ENCODE measurements at places on chromosomes 7 and 10.

GRCh38 chr7:158186864-158187693 lies 400.5 kb downstream of the PTPRN2 start:
- no peak overlapping the region for H3K27ac ChIP-seq
- no peak overlapping the region for H3K4me3 ChIP-seq
- no peak for DNase-seq
- H3K4me1 ChIP-seq: no peaks in the 10 kb centered on the region

DNA sequence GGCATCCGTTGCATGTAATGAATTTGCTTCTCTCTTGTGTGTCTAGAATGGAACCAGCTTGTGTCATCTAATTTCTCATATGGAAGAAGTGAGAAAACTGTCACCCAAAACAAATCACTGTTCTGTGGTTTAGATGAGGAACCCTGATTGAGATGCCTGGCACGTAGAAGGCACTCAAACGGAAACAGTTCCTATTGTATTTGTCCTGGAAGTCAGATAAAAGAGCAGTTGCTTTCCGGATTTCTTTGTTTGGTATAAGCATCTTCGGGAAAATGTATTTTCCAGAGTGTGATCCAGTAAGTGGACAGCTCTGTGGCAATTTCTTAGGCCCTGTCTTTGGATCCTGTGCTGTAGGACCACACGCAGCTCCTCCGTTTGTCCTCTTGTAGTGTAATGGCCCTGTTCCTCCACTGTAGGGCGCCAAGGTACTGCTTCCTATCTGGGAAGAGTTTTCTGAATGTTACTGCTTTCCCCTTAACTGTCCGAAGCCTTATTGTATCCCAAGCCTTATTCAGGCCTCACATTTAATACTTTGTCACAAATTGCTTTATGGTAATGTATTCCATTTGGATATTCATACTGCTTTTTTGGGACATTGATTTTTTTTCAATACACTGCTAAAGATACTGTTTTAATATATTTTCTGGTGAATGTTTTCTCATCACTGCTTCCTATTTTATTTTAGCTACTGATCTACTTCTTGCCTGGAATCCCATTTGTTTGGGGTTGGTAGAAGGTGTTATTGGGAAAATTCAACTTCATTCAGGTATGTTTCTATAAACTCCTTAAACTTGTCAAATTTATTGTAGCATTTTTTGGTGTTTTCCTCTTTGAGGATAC lies 24.8 kb downstream of the INPP5F start:
- no peak overlapping the region for H3K27ac ChIP-seq
- no peaks in the 10 kb centered on the region for H3K27me3 ChIP-seq
- peak; percentile 41 for DNase-seq
- no peak overlapping the region for H3K4me3 ChIP-seq
- no peaks in the 10 kb centered on the region for H3K36me3 ChIP-seq
- H3K4me1 ChIP-seq: no peaks in the 10 kb centered on the region

- no peaks in the 10 kb centered on the region for H3K27me3 ChIP-seq
- H3K36me3 ChIP-seq: no peaks in the 10 kb centered on the region
- peak overlapping the region; percentile 98 for H3K4me3 ChIP-seq
- peak overlapping the region; percentile 94 for H3K27ac ChIP-seq
- peaks cover 13% of the 10 kb centered on the region for H3K4me1 ChIP-seq
Observed at GRCh38 chr7:144834641-144835144, 1.2 kb downstream of the TPK1 start.

GRCh38 chr10:88385601-88386203 lies 197.4 kb downstream of the RNLS start:
- no peaks in the 10 kb centered on the region for H3K27me3 ChIP-seq
- H3K4me1 ChIP-seq: peaks cover 69% of the 10 kb centered on the region
- DNase-seq: peak; percentile 25

DNA sequence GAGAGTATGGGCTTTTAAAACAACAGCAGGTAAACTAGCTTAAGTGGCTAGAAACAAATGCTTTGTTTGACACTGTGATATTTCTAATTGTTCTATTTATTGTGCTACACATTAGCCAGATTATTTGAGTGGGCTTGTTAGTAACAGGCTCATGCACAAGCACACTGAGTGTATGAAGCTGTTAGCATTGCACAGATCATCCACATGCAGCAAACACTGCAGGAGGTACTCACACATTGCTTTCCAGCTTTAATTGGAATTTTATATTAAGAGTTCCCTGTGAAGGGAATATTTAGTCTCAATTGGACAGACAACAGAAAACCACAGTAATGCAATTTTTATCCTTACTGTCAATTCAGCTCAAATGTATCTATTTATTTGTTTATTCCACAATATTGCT lies 92.9 kb upstream of the ZNF804B start:
- H3K36me3 ChIP-seq: no peaks in the 10 kb centered on the region
- no peak overlapping the region for H3K27ac ChIP-seq
- no peaks in the 10 kb centered on the region for H3K27me3 ChIP-seq
- H3K4me1 ChIP-seq: no peaks in the 10 kb centered on the region
- no peak for DNase-seq

GRCh38 chr7:150754951-150755350 lies 17.7 kb downstream of the GIMAP5 start:
- H3K36me3 ChIP-seq: no peaks in the 10 kb centered on the region
- DNase-seq: no peak
- no peaks in the 10 kb centered on the region for H3K27me3 ChIP-seq
- peak overlapping the region; percentile 77 for H3K27ac ChIP-seq

DNA sequence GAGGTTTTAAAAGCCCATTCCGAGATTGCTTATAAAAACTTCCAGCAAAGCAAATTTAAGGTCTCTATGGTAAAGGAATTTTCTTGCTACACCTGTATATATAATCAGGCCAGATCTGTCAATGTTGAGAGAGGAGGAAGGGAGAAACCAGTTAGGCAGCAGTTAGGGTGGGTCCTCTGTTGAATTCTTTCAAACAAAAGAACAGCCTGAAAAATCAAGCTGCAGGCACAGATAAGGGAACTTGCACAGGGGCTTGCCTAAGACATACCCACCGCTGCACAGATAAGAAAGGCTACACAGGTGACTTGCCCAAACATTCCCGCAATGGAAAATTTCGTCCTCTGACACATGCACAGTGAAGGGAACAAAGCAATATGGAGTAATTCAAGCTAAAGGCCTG lies 59.8 kb upstream of the IMMP2L start:
- H3K36me3 ChIP-seq: no peaks in the 10 kb centered on the region
- H3K27me3 ChIP-seq: peaks cover 13% of the 10 kb centered on the region
- H3K27ac ChIP-seq: no peak overlapping the region
- no peak overlapping the region for H3K4me3 ChIP-seq

DNA sequence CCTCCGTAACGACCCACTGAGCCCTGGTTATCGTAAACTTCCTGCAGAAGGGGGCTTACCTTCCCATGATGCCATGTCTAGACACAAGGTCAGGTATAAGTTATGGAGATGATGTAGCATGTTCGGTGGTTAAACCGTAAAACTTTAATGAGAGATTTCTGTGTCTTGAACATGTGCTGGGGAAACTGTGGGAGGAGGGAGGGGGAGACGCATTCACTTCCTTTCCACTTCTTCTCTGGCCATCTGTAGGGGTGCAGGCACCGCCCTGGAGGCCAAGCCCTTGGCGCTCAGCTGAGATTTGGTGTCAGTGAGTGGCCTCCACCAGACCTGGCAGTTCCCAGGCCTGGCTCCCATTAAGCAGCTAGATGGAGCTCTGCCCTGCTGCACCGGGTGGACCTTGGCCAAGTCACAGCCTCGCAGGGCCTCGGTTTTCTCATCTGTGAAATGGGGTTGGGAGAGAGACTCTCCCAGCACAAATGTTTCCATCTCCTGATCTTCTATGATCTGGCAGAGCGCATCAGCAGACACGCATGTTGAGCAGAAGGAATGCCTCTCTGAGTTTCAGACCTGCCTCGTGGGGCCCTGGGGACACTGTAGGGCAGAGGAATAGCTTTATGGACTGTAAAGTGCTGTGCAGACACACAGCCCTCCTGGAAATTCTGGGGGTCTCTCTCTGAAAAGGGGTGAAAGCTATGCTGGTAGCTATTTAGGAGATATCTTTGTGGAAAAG lies 106.0 kb downstream of the COL26A1 start:
- H3K27ac ChIP-seq: no peak overlapping the region
- peaks cover 18% of the 10 kb centered on the region for H3K4me1 ChIP-seq
- H3K27me3 ChIP-seq: peaks cover 13% of the 10 kb centered on the region
- H3K36me3 ChIP-seq: no peaks in the 10 kb centered on the region
- DNase-seq: no peak
- H3K4me3 ChIP-seq: no peak overlapping the region

- H3K4me3 ChIP-seq: no peak overlapping the region
- H3K27me3 ChIP-seq: no peaks in the 10 kb centered on the region
- H3K4me1 ChIP-seq: no peaks in the 10 kb centered on the region
- DNase-seq: no peak
- H3K27ac ChIP-seq: no peak overlapping the region
- no peaks in the 10 kb centered on the region for H3K36me3 ChIP-seq
Observed at GRCh38 chr10:66999762-67000545, 74.1 kb downstream of the LRRTM3 start.

GRCh38 chr10:92849576-92850090 lies 1.3 kb downstream of the EXOC6 start:
- H3K36me3 ChIP-seq: no peaks in the 10 kb centered on the region
- H3K4me3 ChIP-seq: peak overlapping the region; percentile 58
- no peak for DNase-seq
- peaks cover 9% of the 10 kb centered on the region for H3K4me1 ChIP-seq
- H3K27me3 ChIP-seq: no peaks in the 10 kb centered on the region

GRCh38 chr10:19966751-19967150 lies 150.5 kb downstream of the PLXDC2 start:
- no peaks in the 10 kb centered on the region for H3K27me3 ChIP-seq
- H3K36me3 ChIP-seq: no peaks in the 10 kb centered on the region
- no peak for DNase-seq
- no peak overlapping the region for H3K4me3 ChIP-seq

DNA sequence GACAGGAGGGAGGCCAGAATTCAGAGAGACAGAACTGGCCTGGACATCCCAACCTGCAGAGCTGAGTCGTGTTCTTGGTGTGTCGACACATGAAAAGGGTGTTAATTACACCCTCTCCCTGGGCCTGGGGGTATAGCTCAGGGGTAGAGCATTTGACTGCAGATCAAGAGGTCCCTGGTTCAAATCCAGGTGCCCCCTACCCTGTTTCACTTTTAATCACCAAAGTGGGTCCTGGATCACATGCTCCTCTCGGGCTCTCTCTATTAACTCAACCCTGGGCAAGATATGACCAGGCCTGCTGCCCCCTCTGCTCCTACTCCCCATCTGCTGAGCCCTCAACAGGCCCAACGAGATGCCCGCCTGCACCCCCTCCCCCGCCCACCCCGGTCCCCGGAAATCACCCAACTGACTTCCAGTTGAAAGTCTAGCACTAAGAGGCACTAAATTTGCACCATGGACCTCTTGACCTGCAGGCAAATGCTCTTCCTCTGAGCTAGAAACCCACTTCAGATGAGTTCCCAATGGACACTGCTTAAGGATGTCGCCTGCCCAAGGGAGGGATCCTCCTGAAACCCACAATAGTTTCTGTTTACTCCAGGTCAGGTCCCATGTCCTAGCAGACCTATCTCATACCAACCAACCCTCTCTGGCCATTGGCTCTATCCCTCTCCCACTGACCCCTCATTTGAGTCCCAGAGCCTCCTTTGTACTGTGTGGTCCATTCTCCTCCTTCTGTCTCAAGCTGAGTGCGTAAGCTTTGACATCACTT lies 137.6 kb downstream of the ZNF467 start:
- H3K4me1 ChIP-seq: no peaks in the 10 kb centered on the region
- H3K36me3 ChIP-seq: no peaks in the 10 kb centered on the region
- H3K27me3 ChIP-seq: no peaks in the 10 kb centered on the region

GRCh38 chr7:134041477-134041876 lies 85.7 kb upstream of the LRGUK start:
- no peaks in the 10 kb centered on the region for H3K36me3 ChIP-seq
- no peak overlapping the region for H3K27ac ChIP-seq
- H3K4me1 ChIP-seq: no peaks in the 10 kb centered on the region
- no peak overlapping the region for H3K4me3 ChIP-seq
- no peak for DNase-seq

DNA sequence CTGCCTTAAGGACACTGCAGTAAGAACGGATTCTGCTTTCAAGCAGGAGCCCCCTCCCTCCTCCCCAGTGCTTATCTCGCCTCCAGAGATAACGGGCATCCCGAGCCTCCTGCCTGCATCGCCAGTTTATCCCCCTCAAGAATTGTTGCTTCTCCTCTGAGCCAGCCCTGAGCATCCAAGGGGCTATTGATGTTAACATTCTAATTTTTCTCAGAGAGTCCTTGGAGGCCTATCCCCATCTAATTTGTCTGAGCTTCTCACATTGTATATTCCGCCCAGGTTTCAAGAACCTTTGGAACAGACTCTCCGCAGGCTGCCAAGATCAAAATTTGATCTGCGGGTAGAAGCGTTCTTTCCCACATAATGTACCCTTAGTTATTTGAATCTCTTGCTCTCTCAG lies 180.0 kb downstream of the GFRA1 start:
- H3K36me3 ChIP-seq: no peaks in the 10 kb centered on the region
- H3K4me1 ChIP-seq: no peaks in the 10 kb centered on the region
- H3K4me3 ChIP-seq: no peak overlapping the region
- H3K27me3 ChIP-seq: no peaks in the 10 kb centered on the region
- no peak for DNase-seq
- no peak overlapping the region for H3K27ac ChIP-seq

DNA sequence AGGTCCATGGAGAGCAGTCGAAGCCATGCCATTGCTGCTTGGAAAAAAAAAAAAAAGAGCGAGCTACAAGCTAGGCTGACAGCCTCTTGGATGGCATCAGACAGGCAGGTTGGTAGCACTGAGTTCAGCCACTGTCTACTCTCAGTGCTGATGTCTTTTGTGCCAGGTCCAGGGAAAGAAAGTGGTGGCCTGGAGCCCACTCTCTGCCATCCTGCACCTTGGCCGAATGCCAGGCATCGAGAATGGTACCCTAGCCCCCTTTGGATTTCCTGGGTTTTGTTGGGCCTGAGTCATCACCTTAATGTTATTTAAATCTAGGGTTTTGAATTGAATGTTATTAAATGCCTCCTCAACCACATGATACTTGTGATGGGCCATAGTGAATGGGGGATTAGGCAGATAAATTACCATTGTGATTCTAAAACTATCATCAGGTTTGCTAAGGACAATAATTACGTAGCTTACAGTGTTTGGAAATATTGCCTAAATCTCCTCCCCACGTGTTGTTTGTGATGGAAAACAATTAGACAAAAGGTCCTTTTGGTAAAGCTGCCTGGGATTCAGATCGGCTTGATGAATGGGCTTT lies 195.7 kb upstream of the GPR26 start:
- H3K27me3 ChIP-seq: no peaks in the 10 kb centered on the region
- H3K27ac ChIP-seq: no peak overlapping the region

GRCh38 chr10:11253385-11254002 lies 235.8 kb downstream of the CELF2 start:
- H3K4me1 ChIP-seq: peaks cover 49% of the 10 kb centered on the region
- H3K36me3 ChIP-seq: peaks cover 10% of the 10 kb centered on the region
- no peak overlapping the region for H3K4me3 ChIP-seq
- no peaks in the 10 kb centered on the region for H3K27me3 ChIP-seq
- no peak overlapping the region for H3K27ac ChIP-seq

GRCh38 chr7:24572016-24572392 lies 1.2 kb upstream of the PALS2 start:
- peaks cover 5% of the 10 kb centered on the region for H3K4me1 ChIP-seq
- DNase-seq: no peak
- H3K27ac ChIP-seq: no peak overlapping the region
- H3K27me3 ChIP-seq: no peaks in the 10 kb centered on the region
- H3K36me3 ChIP-seq: no peaks in the 10 kb centered on the region
